ENCODE measurements at places on chromosomes 3 and 15.

GRCh38 chr15:69608661-69609060 lies 156.0 kb downstream of the RPLP1 start:
- no peak for DNase-seq

GRCh38 chr3:73954506-73954905 lies 329.8 kb upstream of the PDZRN3 start:
- no peak for DNase-seq

GRCh38 chr3:197368821-197369220 lies 70.4 kb upstream of the DLG1 start:
- no peak for DNase-seq

- DNase-seq: no peak
Measured at GRCh38 chr15:41254560-41254959, 23.5 kb downstream of the CHP1 start.

- DNase-seq: no peak
Measured at GRCh38 chr15:82172506-82172905, 90.0 kb downstream of the EFL1 start.

DNA sequence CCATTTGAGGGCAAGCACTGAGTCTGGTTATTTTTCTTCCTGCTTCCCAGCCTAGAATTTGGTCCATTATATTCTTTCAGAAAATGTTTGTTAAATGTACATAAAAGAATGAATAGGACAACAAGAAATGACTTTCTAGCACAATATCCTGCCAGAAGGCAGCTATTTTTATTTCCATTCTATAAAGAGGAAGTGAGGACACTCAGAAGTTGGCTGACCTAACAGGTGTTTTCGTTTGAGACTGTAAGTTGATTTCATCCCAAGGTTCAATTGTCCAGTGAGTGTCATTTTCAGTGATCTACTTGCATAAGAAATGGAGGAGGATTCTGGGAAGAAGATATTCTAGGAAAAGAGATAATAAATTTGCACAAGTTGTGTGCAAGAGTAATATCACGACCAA lies 191.9 kb upstream of the POU1F1 start:
- no peak for DNase-seq

DNA sequence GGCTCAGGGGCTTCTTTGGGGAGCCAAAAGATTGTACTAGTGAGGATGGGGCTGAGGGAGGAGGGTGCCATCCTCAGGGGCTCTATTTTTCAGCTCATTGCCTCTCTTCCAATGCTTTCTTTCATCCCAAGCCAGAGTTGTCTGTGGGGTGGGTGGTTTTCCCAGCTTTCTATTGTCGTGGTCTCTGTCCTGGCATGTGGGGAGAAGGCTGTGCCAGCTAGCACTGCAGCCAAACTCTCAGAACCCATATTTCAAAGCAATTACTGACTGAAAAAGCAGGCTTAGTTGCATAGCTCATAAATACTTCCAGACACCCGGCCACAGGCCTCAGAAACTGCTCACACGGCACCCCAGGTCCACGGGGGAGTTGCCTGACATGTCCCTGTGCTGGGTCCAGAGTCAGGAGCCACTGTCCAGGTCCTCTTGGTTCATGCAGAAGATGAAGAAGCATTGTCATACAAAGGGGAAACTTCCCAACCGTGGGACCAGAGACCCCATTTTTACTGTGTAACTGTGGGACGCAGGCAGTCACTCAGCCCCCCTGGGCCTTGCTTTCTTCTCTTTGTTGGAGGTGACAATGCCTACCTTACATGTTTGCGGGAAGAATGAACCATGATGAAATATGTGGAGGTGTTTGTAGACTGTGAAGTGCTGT lies 27.6 kb downstream of the FGD5 start:
- no peak for DNase-seq

GRCh38 chr15:45555934-45556608 lies 31.1 kb upstream of the BLOC1S6 start:
- no peak for DNase-seq

- no peak for DNase-seq
Measured at GRCh38 chr3:126540342-126540849, 16.4 kb downstream of the CHST13 start.

- no peak for DNase-seq
Measured at GRCh38 chr3:4828279-4829030, 150.8 kb upstream of the BHLHE40 start.

DNA sequence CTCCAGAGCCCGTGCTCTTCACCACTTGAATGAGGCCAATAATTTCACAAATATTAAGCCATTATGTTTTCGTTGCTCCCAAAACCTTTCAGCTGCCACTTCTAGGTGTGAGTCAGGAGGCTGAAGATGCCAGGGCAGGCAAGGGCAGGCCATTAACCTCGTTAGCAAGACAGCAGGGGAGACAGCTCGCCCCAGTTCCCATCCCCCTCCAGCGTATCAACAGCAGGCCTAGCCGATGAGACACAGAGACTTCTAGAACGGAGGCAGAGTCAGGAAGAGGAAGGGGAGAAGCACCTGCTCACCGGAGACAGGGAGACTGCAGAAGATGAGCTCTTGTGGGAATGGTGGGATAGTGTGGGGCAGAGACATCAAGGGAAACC lies 28.0 kb upstream of the PLA2G4E start:
- DNase-seq: no peak

- no peak for DNase-seq
Measured at GRCh38 chr15:62549345-62549970, 384.4 kb upstream of the C2CD4B start.

DNA sequence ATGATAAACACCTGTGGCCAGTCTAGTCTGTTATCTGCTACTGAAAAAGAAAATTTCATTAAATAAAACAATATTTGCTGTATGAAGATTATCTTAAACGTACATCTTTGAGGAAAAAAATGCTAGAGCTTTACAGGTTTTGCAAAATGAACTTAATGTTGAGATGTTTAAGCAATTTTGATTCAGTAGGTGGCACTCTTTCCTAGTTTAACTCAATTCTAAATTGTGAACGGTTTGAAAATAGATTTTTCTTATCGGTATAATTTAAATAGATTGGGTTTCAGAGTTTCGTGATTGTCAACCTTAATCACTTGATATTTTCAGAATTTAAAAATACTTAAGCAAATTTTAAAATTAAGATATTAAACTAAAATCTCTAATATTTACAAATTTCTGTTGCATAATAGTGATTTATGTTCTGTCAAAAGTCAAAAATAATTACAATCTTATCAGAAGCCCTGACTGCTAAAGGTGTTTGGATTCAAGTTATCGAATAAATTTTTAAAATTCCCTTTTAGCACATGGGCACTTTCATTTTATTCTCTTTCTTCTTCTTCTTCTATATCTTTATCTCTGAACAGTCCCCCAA lies 7.0 kb upstream of the RNF111 start:
- DNase-seq: no peak

DNA sequence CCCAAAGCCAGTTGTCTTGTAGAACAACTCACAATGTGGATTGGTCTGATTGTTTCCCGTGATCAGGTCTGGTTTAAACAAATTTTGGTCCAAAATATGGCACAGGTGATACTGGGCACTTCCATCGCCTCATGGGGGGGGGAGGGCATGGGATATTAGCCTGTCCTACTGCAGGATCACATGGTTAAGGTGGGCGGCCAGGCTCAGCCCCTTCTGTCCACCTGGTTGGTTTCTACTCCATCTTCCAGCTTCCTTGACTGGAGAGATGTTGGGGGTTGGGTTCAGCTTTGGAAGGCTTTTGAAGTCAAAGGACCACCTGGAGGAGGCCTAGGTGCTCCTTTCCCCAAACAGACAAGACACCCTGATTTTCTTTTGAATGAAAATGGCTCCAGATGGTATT lies 7.2 kb downstream of the KLF13 start:
- DNase-seq: no peak

DNA sequence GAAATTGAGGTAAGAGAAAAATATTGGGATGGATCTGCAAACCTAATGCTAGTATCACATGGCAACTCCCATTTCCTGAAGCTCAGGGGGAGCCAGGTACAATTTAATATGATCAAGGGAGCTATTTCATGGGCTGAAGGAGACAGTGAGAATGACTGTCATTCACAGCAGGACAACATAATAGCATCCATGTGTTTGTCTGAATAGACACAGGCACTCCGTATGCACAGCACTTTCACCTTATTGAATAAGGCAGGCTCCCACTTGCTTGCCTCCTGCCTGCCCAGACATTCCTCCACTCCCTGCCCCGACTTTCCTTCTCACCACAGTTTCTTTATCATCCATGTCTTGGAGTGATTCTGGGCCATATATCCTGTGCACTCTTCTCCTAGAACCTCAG lies 156.6 kb upstream of the SLC24A5 start:
- no peak for DNase-seq

- DNase-seq: no peak
Measured at GRCh38 chr3:158492685-158493084, 78.3 kb upstream of the MLF1 start.

DNA sequence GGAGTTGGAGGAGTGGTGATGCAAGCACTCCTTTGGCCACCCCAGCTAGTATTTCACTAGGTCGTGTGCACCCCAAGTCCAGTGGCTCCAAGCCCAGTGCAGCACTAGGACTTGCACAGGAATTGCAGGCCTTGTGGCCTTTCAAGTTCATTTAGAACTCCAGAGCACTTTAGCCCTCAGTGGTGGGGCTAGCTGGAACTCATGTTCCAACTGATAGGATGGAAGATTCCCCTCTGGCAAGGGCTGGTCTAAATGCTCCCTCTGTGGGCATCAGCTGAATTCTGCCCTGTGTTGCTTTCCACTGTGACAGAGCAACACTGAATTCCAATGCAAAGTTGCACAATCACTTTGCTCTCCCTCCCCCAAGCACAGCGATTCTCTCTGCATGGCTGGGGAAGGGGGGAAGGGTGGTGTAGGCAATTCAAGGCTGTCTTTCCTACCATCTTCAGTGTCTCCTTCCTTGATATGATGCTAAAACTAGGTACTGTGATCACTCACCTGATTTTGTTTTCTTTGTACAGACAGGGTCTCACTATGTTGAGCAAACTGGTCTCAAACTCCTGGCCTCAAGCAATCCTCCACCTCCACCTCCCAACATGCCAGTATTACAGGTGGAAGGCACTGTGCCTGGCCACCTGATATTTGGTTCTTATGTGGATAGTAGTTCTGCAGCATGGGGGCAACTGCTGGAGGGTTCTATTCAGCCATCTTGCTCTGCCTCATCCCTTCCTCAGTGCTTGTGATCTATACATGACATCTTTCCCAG lies 10.3 kb downstream of the USF3 start:
- no peak for DNase-seq

GRCh38 chr15:85750319-85751290 lies 44.1 kb downstream of the KLHL25 start:
- no peak for DNase-seq

- no peak for DNase-seq
Measured at GRCh38 chr15:39987821-39988220, 51.2 kb downstream of the SRP14 start.

GRCh38 chr3:194925614-194926013 lies 239.9 kb downstream of the FAM43A start:
- DNase-seq: no peak

DNA sequence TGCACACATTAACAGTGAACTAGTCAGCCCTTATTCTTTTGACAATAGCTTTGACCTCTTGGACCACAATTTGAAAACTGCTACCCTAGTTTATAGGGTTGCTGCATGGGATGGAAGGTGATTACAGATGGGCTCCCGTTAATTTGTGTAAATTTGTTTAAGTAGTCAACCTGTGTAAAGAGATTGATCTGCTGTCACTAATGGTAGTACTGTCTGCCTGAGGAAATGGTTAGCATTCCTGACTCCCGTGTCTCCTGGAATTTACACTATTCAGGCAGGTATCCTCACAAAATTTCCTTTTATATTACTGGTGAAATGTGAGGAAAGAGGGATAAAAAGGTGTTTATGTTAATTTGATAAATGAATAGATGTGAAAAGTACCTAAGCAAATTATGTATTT lies 15.3 kb upstream of the EBLN2 start:
- no peak for DNase-seq

- no peak for DNase-seq
Measured at GRCh38 chr3:55537129-55537528, 50.0 kb upstream of the WNT5A start.

DNA sequence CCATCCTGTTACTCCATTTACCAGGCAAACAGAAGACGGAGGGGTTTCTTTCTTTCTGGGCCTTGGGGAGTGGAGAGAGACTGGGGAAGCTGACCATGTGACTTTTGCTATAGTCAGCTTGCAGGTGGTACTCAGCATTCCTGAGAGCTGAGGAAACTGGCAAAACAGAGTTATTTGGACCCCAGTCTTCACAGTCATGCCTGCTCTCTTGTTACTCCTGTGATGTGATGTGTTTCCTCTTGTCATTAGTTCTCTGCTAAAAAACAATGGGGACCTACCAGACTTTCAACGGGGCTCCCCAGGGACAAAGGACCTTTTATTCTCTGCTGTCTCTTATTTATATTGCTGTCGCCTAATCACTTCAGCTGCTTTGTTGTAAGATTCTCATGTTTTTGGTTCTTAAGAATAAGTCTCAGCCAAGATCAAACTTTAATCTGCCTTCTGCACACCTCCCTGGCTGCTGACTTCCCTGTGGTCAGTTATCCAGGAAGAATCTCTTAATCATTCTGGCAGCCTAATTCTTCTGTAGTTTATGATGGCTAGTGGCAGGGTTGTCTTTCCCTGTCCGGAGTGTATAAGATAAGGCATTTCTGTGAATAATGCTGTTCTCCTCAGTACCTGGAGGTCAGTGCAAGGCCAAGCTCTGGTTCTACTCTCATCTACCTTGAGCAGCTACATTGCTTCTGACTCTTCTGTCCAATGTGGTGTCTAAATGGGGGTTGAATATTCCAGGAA lies 8.8 kb downstream of the STARD9 start:
- DNase-seq: no peak

DNA sequence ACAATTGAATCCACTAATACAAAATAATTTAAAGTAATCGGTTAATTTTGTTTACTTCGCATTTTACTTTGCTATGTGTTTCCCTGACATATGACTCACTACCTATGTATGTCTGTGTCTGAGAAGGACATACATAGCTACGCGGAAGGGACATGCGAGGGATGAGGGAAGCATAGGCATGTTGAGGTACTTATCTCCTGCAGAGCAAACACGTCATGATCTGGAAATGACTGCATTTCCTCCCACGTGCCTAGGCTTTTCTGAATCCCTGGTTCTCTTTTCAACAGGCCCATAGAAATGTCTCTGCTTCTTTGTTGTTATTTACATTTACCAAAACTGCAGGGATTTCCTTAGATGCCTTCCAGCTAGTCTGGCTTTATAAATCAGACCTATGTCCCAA lies 27.5 kb downstream of the ALCAM start:
- DNase-seq: no peak

DNA sequence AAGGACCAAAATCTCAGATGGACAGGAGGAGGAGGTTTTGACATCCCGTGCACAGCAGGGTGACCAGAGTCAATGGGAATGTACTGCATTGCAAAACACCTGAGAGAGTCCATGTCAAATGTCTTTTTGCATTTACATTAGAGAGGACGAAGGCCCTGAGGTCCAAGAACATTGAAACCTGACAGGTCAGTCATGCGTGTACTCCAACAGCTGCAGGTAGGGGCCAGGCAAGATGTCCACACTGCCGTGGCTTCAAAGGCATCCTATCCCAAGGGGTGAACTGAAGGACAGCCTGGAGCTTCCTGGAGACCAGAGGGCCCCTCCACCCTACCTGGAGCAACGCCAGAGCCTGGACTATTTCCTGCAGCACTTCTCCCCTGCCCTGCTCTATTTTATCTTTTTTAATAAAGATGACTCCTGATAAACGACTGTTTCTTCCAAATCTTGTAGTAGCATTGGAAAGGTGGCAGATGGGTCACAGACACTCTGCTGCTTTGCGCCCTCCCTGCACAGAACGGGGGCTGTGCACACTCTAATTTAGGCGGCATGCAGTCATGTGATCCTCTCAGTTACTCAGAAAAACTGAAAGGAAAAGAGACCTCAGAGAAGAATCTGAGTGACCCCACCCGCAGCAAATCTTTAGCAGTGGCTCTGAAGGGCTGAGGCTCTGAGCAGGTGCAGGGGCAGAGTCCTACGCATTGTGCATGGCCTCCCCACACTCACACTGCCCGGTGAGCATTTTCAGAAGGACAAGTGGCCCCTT lies 68.2 kb downstream of the HMCES start:
- DNase-seq: no peak
